ENCODE measurements at places on chromosomes 13 and 19. TPM values are rescaled to one million over a fixed set of nuclear protein-coding genes. Genes with fewer than 3 reads are reported as not detected.

The CPB2 gene
- total RNA-seq = not detected

The NCR1 gene
- 0.34 TPM for total RNA-seq

The TEX101 gene
- not detected for total RNA-seq

The RHPN2 gene
- total RNA-seq = 1.6 TPM

The ATP4A gene
- not detected for total RNA-seq

The CEBPA gene
- total RNA-seq = 1.6 TPM

The KIR3DL2 gene
- 0.23 TPM for total RNA-seq

The C19orf85 gene
- total RNA-seq = not detected

The AXL gene
- total RNA-seq = 0.11 TPM
